ENCODE measurements at places on chromosomes 7 and 10. TPM values are rescaled to one million over a fixed set of nuclear protein-coding genes. Genes with fewer than 3 reads are reported as not detected.

DNA sequence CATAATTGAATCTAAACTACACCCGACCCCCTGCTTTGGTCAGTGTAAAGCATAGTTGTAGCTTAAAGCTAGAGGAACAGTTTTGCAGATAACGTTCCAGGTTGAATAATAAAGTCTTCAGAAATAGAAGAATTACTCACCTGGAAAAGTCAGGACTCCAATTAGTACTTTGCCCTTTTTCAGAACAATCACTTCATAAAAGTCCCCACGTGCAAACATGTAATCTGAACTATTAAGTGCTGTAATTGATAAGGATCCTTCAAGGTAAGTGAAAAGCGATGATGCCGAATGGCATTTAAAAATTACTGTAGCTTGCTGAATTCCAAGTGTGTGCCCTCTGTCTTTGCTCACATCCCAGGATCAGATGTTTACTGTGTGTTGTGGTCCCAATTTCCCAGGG lies 53.6 kb upstream of the INSYN2A start:
- DNase-seq = no peak

- no peak for DNase-seq
Measured at GRCh38 chr7:23443974-23444373, 26.3 kb downstream of the IGF2BP3 start.

DNA sequence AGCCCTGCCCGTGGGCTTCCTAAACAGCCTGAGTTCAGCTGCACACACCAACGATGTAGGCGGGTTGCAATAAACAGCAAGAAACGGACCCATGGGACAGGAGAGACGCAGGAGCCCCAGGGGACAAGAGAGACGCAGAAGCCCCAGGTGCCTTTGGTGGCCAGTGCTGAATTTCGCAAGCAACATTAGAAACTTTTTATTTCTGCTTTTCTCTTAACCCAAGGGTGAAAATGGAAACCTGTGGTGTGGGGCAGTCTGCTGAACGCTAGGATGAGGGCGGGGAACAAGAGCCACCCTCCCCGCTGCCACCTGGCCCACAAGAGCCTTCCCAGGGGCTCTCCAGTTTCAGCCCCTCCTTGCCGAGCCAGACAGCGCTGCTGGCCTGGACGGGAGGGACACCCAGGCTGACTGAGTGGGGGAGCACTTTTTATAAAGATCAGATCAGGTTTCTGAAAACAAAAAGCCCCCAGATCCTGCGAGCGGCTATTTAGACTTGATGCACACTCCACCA lies 20.0 kb upstream of the GPR146 start:
- DNase-seq = no peak

GRCh38 chr7:74103219-74103772 lies 19.7 kb downstream of the LIMK1 start:
- no peak for DNase-seq

- no peak for DNase-seq
Measured at GRCh38 chr7:537911-538634, 18.4 kb upstream of the PDGFA start.

GRCh38 chr10:110022716-110023504 lies 15.1 kb downstream of the ADD3 start:
- no peak for DNase-seq

DNA sequence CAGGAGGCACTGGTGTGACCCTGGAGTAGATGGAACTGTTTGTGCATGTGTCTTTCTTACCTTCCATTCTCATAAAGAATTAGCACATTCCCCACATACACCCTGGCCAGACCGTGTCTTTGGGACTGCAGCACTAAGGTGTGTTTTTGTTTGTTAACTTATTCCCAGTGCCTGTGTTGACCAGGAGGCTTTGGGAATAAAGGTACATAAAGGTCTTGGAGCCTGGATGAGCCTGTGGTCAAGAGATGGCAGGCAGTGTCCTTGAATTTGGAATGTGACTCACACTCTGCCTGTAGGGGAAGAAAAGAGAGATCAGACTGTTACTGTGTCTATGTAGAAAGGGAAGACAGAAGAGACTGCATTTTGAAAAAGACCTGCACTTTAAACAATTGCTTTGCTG lies 137.6 kb downstream of the LYZL1 start:
- DNase-seq = no peak

DNA sequence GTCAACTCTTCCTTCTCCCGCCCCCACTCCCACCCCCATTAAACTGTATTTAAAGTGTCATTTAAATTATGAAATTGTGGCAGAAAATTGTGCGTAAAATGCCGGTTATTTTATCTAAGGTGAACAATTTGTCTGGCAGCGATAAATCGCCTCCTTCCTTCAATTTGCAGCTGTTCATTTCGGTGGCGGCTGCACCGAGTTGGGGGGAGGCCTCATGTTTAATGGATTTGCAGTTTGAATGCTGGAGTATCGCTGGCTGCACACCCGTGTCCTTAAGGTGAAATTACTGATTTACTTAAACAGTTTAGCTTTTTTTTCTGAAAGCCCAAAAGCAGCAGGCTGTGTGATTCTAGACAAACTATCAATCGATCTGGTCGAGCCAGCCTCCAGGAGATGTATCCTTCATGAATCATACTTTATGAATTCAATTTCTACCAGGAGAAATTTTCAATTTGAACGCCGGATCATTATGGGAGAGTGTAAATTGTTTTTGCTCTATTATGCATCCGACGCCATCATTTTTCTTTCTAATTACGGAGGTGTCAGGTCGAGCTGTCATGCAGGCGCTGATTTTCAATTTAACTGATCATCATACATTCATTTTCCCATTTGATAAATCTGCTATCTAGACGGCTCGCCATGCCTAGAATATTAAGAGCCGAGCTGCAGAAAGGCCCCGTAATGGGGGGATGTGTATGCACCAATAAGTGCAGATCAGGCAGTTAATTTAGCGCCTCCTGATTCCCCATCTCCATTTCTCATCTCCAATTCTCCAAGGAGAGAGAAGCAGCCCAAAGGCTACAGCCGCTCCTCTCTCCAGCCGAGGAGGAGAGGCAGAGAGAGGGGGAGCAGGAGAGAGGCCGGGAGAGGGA lies 6.5 kb downstream of the UNCX start:
- no peak for DNase-seq

- DNase-seq = no peak
Measured at GRCh38 chr7:123573341-123573740, 15.7 kb upstream of the NDUFA5 start.

GRCh38 chr7:48097521-48098231 lies 8.6 kb downstream of the UPP1 start:
- DNase-seq = no peak

- no peak for DNase-seq
Measured at GRCh38 chr7:155032978-155033377, 30.1 kb upstream of the PAXIP1 start.

DNA sequence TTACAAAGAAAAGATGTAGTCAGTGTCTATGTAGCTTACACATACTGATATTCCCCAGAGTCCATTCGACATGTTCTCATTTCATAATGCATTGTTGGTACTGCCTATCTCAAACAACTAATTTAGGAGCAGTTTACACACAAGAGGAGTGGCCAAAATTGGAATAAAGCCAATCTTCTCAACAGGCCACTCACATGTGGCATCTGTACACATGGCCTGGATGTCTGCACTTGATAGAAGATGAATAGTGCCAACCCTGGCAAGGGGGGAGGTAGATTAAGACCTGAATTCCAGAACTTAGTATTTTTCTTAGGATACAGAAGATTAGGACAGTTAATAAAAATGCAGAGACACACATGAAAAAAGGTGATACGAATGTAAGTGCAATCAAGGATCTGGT lies 125.3 kb upstream of the STARD3NL start:
- no peak for DNase-seq

GRCh38 chr10:104371753-104372152 lies 18.1 kb downstream of the CFAP58 start:
- no peak for DNase-seq

PLAU gene
- 15.6 TPM for total RNA-seq

TCF7L2 gene
- total RNA-seq = 28.1 TPM

TMEM139 gene
- 3.8 TPM for total RNA-seq

GOLGA7B gene
- 0.50 TPM for total RNA-seq

FFAR4 gene
- 3.2 TPM for total RNA-seq

C10orf67 gene
- 0.09 TPM for total RNA-seq

CALML5 gene
- not detected for total RNA-seq

KIFBP gene
- total RNA-seq = 36.3 TPM
